Astrocyte of the cerebellum (primary cell): ENCODE measurements at places on chromosomes 6 and 20.

DNA sequence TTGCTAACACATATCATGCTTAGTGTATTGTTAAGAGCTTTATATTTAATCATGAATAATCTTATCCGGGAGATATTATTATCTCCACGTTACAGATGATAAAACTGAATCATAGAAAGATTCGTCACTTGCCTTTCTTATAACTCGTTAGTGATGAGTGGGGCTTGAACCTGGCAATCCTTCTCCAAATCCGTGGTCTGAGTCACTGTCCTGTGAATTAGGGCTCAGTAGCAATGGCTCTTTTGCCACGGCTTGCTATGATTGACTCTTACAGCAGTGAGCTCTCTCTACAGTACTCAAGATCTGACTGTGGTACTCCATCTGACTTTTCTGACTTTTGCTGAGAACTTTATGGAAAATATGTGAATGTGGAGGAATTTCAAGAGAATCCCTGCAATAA is 246.9 kb downstream of the PACRG start:
- no peak for DNase-seq

- DNase-seq: no peak
Measured at GRCh38 chr20:13543783-13544182, 94.9 kb downstream of the TASP1 start.

DNA sequence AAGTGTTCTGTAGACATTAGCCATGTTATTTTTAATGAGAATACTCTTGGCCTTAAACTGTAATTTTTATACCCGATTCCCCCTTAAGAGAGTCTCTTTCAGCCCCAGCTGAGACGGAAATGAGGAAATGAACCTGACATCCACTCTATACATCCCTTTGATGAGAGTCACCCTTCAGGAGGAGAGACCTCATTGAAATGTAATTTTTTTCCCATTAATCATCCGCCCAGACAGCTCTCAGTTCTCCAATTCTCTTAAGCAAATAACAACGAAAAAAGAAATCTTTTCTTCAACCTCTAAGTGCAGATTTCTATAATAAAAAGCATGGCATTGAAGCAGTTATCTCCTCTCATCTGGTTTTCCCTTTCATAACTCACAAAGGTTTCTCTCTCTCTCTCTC is 243.8 kb upstream of the PMEPA1 start:
- no peak for DNase-seq

DNA sequence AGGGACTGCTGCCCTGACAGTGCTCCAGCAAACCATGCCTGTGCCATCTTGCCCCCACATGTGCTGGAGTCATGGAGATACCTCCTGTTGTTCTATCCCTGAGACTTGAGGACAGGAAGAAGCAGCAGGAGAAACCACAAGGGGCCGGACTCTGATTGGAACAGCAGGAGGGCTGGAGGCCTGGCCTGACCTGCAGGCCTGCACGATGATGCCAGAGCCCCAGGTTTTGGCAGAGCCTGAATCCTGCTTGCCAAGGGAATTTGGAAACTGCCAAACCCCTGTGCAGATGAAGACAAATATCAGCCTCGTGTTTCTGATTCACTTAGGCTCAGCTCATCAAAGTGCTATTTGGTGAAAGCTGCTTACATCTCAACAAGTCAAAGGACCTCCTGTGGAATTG is 177.6 kb downstream of the MAFB start:
- DNase-seq: peak; percentile 93
